Stimulated activated CD8-positive, alpha-beta memory T cell treated with anti-CD3 and anti-CD28 coated beads, Interleukin-15, amount 100 ng/mL, for 24 hours (primary cell): ENCODE measurements at places on chromosomes 2 and 18.

GRCh38 chr2:176817061-176817565, 395.5 kb upstream of the HNRNPA3 start:
- no peak for DNase-seq

GRCh38 chr2:94979406-94980375, 45.8 kb upstream of the MAL start:
- no peak for DNase-seq

GRCh38 chr2:17545680-17546613, 5.5 kb downstream of the VSNL1 start:
- no peak for DNase-seq

- DNase-seq: no peak
These were observed 154.1 kb upstream of the RBBP8 start for GRCh38 chr18:22778996-22779395.

DNA sequence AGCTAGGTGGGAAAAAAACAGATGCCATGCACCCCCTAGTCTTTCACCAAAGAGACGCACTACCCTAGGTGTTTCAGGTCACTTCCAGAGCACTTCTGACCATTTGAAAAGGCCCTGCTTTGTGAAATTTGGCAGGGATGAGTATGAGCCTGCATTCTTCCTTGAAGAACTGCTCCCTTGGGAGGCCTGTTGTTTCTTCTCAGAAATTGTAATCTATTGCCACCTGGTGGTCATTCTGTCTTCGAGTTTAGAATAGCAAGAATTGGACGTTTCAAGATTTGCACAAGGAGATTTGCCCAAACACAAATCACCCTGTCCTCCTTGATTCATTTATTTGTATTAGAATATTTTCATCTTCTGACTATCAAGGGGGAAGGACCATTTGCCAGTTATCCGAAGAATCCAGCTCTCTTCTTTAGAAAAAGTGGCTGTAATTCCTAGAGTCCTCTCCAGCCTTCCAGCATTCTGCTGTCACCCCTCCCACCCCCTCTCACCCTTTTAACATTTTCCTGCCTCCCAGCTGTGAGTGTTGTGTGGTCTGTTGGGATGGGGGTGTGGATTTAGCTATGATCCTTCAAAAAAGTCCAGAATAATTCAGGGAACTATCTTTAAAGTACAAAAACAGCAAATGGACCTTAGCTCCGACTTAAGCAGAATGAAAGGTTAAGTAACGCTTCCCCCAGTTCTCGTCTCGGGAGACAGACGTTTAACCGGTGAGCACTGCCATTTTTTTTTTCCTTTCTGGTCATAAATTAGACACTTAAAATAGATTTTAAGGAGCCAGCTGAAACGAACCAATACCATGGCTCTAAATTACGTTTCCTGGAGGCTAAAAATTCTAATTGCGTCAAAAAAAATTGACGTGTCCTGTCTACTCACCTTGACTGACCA, 3.7 kb upstream of the GAD1 start:
- DNase-seq: no peak

DNA sequence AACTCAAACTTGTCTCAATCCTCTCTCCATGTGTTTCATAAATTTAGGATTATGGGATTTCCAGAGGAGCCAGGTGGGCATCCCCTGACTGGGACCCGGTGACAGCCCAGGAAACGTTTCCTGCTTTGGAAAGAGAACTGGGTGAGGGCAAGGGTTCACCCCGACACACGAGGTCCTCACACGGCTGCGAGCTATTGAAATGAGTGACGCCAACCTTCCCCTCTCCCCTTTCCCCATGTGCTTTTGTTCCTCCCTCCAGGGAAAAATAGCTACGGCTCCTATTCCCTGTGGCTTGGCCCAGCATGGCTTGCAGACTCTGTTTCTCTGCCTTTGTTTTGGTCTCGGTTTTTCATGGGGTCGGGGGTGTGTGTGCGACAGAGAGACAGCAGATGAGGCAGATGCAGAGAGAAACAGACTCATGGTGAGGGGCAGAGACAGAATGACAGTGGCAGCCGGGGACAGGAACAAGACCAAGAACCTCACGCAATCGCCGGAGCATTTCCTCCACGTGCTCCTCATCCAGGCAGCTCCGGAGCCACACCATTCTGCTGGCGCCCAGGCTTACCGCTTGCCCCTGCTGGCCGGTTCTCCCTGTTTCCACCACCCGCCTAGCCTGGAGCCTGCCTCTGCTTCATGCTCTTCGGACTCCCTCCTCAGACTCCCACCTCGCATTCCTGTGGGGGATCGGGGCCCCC, 238.5 kb downstream of the DYSF start:
- DNase-seq: no peak

DNA sequence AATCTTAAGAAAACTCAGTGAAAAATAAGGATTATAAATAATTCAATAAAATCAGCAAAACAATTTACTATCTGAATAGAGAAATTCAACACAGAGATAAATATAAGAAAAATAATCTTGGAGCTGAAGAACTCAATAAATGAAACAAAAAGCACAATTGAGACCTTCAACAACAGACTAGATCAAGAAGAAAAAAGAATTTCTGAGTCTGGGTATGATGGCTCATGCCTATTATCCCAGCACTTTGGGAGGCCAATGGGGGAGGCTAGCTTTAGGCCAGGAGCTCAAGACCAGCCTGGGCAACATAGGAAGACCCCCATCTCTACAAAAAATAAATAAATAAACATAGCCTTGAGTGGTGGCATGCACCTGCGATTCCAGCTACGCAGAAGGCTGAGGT, 1295.7 kb upstream of the NRXN1 start:
- DNase-seq: no peak

DNA sequence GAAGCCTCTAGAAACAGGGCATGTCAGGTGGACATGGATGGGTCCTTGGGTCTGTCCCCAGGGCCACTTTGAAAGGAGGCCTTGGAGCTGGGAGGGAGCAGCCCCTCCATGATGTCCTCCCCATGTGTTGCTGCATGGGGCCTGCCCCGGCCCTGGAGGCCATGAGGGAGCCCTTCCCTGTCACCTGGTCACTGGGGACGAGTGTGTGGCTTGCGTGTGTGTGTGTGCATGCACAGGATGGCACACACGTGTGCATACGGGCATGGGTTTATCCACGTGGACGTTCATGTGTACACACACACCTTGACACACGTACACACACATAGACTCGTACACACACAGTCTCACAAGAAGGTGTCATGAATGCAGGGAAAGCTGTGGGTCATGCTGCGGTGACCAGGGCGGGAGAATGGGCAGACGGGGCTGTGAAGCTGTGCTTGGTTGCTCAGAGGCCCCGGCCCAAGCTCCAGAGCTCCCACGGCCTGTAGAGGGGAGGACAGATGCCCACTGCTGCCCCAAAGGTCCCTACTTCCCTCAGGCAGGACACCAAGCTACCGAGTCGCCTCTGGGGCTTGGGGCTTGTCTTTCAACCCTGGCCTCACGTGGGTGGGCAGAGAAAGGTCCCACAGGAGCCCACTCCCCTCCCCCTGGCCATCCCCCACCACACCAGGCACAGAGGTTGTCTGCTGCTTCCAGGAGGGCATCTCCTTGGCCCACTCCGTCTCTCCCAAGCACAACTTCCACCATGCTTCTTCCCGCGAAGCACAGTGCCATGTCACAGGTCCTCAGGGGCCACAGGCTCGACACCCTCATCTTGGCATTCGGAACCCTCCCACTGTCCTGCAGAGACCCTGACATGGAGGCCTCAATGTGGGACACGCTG, 42.3 kb upstream of the GPC1 start:
- no peak for DNase-seq

- DNase-seq: no peak
These were observed 13.0 kb upstream of the RTN4 start for GRCh38 chr2:55063226-55063625.

GRCh38 chr2:195461010-195461409, 196.0 kb upstream of the SLC39A10 start:
- no peak for DNase-seq

GRCh38 chr2:21256006-21256405, 132.2 kb downstream of the TDRD15 start:
- no peak for DNase-seq

- peak; percentile 9 for DNase-seq
These were observed 155.0 kb downstream of the EIPR1 start for GRCh38 chr2:3222636-3223035.

DNA sequence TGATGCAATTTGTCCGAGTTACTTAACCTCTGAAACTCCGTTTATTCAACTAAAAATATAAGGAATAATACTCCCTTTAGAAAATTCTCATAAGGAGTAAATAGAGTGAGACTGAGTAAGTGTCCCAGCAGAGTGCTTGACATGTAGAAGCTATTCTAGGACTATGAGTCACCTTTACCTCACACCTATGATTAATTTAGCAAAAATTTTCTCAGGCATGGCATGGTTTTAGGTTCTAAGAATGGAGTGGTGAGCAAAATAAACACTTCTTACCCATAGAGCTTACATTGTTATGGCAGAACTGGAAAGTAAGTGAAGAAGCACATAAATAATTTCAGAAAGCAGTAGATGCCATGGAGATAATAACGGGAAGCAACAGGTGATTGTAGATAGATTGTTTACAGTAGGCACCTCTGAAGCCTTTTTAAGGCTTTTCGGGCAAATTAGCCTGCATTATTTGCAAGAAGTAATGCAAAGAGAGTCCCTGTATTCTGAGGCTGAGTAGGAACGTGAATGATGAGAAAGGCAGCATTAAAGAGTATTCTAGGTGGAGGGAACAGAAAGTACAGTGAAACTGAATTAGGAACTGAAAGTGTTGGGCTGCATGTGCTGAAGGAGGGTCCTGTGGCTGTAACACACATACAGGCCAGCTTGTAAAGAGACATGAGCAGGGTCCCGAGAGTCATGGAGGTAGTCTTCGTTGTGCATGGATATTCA, 209.2 kb downstream of the ZNF407 start:
- no peak for DNase-seq

- no peak for DNase-seq
These were observed 207.5 kb downstream of the SPP2 start for GRCh38 chr2:234257859-234258561.

DNA sequence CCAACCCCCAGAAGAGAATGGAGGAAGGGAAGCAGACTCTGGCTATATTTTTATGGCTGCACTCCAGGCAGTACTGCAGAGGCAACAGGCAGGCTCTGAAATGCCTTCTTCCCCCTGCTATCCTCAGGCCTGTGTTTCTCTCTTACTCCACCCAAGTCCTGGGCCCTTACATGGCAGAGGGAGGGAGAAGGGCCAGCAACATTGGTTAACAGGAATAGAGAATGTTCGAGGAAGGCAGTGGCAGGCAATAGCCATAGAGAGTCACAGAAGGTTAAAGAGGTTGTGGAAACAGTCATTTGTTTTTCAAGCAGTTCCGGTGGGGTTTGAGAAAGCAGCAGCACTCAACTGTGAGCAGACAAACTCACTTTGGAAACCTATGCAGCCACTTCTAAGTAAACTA, 15.1 kb upstream of the DARS1 start:
- DNase-seq: no peak

- no peak for DNase-seq
These were observed 4.9 kb downstream of the PDCD1 start for GRCh38 chr2:241853651-241854341.

- no peak for DNase-seq
These were observed 22.2 kb downstream of the SKA1 start for GRCh38 chr18:50397023-50397422.

- no peak for DNase-seq
These were observed 118.5 kb upstream of the CD302 start for GRCh38 chr2:159916511-159916910.

DNA sequence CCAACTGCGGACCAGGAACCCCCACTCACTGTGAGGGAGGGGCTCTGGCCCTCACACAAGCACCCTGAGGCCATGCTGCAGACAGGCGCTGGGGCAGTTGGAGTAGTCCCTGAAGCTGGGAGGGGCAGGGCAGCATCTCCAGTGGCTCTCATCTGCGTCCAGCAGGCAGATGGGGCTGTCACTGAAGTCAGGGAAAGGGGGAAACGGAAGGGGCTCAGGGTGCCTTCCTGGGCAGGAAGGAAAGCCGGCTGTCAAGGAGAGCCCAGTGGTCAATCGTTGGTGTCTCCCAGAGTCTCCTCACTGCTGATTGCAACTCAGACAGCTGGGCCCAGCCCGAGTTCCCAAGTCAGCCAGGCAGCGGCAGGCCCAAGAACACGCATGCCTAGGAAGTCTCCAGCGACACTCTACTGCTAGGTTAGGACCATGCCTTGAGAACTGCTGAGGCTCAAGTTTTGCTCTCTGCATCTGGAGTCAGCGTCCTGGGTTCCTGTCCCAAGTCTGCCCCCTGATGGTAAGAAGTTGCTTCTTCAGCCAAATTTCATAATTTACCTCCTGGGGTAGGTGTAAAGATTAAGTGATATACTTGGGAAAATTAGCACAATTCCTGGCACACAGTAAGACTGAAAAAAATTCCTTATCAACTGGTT, 27.4 kb upstream of the NMUR1 start:
- DNase-seq: no peak

DNA sequence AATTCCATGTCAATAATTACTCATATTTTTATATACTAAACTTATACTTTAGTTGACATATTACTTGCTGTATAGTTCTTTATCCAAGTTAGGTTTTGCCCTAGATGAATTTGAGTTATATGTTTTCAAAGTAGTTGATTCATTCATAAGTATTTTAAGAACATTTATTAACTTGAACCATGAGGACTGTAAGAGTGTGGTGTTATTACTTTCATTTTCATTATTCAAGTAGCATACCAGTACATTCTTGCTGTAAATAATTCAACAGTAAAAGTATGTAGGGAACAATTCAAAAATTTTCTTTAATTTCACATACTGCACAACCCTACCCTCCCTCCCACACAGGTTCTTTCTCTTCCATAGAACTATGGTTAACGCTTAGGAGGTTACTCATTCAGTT, 75.4 kb downstream of the ANKRD12 start:
- no peak for DNase-seq

DNA sequence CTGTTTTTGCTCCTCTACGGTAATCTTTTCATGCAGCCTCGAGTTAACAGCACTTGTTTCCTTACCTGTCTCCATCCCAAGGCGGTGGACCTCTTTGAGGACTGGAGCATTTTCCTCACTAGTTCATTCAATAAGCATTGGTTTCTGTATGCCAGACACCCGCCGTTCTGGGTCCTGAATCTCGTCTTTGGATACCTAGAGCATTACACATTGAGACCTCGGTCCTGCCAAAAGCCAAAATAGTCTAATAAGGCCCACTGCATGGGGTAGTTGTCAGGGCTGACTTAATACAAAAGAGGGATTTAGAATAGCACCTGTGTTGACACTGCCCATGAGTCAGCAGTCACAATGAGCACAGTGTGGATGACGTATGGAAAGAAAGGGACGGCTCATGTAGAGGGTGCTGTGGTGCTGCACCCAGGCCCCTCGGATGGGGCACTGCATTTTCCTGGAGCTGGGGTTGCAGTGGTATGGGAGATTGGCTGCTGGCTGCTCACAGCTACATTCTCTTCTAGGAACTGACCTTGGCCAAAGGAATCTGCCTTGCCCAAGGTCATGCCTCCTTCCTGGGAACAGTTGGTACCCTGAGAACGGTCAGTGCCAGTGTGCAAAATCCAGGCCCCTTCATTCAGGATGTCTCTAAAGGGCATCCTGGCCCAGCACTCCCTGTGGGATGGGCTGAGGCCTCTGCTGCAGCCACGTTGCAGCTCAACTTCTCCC, 126.9 kb upstream of the NCK2 start:
- DNase-seq: no peak

DNA sequence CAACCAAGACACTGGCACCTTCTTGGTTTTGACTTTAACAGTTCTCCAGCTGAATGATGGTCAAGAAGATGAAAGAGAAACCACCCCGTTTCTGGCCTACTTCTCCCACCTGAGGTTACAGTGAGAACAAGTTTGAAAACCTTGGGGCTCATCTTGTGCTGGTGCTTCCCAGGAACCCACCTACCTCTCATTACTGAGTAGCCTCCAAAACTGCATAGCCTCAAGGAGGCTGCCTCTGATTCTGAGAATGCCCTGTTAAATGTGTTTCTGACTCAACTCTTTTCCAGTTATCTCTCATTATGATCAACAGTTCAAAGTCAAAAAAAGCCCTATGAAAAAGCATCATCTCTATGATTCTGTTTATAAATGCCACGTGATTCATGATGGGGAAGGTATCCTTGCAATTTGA, 121.9 kb downstream of the CACNB4 start:
- DNase-seq: no peak
